ENCODE measurements at places on chromosomes 6 and 20.

- no peak for DNase-seq
Observed at GRCh38 chr20:49669601-49670189, 44.0 kb downstream of the B4GALT5 start.

- DNase-seq = no peak
Observed at GRCh38 chr20:54526801-54527200, 51.4 kb downstream of the DOK5 start.

- DNase-seq = no peak
Observed at GRCh38 chr6:10307476-10307875, 107.4 kb downstream of the TFAP2A start.

- no peak for DNase-seq
Observed at GRCh38 chr6:133637874-133638273, 251.0 kb upstream of the TCF21 start.

DNA sequence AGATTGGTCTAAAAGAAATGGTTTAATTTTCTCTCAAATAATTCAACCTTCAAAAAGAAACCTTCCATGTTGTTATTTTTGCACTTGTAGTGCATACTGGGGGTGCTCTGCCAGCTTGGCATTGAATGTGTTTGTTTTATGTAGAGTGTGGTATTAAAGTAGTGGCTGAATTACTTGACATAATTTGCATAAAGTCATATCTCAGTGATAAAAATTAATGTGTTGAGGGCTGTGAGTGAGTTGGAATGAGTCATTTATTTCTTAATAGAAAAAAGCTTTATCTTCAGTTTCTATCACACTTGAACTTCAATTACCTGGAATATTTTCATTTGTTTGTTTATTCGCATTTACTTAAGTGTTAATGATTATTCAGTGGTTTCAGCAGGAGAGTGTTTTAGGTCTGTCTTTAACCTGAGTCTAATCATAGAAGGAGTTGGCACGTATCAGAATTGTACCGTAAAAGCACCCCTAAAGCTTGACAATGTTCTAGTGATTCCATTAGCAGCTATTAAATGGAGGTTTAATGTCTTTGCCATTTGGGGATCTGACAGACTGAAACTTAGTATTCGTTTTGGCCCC is 801.2 kb upstream of the FLRT3 start:
- no peak for DNase-seq

DNA sequence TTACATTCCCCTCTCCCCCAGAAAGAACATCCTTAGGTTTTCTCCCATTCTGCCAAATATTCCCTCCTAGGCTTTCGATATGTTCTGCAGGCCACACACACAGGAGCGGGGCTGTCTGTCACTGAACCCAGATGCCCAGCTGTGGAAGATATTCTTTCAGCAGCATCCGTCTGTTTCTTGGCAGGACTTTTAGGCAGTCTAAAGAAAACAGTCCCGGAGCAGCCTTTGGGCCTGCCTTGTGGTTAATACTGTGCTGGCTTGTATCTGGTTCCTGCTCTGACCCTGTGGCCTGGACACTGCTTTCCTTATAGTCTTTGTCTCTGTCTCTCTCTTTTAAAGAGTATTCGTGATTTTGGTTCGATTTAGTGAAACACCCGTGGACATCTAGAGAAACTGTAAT is 94.6 kb upstream of the SUPT3H start:
- DNase-seq = peak; percentile 30

- DNase-seq = no peak
Observed at GRCh38 chr20:1293641-1294379, 27.7 kb downstream of the SNPH start.

DNA sequence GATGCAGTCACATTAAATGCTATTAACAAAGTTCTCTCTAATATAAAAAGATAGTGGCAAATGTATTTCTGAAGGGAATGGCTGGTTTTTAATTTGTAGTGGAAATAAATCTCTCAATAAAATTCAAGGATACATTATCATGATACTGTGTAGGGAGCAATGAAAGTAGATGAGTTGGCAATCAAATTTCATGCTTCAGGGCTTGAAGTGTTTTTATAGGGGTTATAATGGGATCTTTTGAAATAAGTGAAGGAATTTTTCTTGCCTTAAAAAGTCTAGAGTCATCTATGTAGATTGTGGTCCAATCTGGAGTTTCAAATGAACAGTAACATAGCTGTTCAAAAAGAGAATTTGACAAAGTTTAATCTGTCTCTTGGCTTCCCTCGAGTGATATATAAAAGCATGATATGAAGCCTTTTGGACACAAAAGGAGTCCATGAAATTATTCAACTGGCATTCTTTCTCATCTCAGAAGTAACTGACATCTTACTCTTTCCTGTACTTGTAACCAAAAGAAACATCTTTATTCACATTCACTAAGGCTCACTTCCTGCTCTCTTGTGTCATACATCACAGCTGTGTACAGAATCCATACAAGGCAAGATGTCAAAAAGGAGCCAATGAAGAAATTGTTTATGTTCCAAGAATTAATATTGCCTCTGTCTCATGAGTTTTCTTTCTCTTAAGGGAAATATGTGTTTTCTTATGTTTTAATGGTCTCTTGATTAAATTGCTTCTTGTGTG is 591.0 kb upstream of the GJE1 start:
- DNase-seq = no peak

DNA sequence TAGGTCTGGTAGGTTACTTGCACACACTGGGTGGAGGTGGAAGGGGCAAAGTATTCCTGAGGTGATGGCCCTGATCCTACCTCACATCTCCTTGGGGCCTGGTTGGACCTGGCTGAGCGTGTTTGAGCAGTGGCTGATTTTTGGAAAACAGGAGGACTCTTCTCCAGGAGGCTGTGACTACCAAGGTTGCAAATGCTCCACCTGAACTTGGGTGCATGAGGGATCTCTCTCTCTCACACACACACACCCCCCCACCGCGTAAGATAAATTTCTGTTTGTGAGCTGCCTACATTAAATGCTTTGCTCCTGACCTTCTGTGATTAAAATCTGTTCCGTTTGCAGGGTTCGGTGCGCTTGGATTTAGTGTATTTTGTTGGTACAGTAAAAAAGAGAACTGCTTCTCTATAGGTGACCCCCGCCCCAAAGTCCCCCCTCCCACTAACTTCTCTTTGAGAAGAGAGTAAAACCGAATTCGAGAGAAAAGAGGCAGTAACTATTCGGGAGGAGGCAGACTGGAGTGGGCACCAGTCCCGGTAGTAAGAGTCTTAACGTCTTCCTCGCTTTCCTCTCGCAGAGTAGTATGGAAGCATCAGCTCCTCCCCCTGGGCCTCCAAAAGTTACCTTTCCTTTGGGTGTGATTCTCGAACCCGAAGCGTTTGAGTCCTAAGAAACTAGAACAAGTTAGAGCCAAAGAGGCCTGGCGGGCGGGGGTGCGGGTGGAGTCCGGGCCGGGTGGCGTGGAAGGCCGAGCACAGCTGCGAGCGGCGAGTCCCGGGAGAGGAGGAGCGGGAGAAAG is 585 bp upstream of the DSE start:
- no peak for DNase-seq

GRCh38 chr6:35079311-35080000 is 61.7 kb downstream of the TCP11 start:
- no peak for DNase-seq

GRCh38 chr20:62995481-62995880 is 11.3 kb downstream of the BHLHE23 start:
- DNase-seq = no peak

DNA sequence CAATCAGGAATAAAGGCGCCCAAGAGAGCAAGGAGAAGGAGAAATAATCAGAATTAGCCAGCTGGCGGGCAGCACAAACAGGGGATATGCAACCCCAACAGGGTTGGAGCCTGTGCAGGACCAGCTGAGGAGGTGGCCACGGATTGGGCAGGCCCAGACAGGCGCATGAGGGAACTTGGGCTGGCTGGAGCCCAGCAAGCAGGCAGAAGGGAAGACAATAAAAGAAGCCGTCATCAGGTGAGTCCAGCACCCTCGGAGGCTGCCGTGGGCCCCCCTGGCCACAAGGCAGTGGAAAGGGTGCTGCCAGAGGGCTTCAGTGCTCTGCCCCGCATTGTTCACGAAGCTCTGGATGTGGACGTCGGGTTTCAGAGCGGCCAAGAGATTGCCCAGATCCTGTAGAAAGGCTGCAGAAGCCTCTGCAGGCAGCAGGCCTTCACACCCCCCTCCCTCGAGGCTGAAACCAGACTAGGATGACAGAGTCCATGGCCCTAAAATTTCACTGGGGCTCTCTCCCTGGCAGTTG is 28.4 kb upstream of the MAFB start:
- DNase-seq = no peak

GRCh38 chr20:24836661-24837299 is 112.3 kb upstream of the CST7 start:
- DNase-seq = no peak

DNA sequence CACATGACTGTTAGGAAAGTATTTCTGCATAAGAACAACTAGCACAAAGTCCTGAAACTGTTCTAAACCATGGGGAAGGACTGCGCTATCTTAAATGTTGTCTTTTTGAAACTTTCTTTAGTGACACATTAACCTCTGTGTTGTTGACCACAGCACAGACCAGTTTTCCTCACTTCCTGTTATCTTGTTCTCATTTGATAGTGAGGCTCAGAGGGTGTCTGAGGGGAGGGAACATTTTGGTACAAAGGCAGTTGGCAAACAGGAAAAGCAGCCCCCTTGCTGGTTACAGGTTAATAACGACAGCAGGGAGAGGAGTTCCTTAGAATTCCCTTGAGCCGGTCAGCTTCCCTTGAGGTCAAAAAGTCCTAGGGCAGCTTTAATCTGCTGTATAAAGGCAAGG is 143.5 kb upstream of the BMP2 start:
- DNase-seq = no peak

- DNase-seq = no peak
Observed at GRCh38 chr20:58174708-58175280, 53.7 kb downstream of the ANKRD60 start.

DNA sequence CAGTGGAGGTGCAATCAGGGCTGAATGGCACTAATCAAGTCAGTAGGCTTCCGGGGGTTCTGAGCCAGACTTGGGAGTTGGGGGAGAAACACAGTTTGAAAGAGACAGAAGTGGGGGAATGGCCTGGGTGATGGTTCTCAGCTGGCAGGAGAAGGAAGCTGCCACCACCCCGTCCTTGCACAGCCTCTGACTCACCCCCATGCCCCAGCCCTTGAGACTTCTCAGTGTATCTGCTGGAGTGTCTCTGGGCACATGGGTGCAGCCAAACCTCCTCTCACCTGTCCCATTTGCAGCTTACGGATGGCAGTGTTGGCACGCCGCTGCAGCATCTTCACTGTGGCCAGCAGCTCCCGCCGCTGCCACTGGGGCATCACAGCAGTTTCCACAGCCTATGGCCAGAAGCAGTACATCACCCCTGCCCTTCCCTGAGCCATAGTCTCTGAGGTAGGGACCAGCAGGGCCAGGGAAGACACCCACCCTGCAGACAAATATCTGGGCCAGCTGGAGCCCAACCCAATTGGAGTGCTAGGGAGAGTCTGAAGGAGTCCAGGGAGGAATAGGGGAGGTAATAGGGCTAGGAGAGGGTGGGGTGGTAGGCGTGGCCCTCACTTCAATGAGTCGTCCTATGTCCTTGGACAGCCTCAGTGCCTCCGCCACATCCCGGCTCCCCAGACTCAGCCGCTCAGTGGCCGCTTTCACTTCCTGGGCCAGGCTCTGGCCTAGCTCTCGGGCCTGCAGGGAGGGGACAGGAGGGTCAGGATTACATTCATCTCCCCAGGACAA is 11.2 kb downstream of the AARS2 start:
- no peak for DNase-seq

- DNase-seq = no peak
Observed at GRCh38 chr6:1884313-1884712, 274.6 kb downstream of the FOXC1 start.

DNA sequence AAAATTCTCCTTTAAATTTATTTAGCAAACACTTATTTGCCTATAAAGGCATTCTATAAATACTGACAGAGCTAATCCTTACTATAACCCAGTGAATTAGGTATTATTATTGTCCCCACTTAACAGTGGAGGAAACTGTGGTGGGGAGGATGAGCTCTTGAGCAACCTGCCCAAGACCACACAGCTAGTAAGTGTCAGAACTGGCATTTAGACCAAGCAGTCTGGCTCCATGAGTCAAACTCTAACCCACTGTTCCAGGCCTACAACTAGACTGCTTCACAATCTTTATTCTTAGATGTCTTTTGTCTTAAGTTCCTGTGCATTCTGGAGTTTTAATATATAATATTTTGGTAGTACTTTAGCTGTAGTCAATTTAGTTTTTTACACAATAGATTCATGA is 530.8 kb downstream of the BCKDHB start:
- no peak for DNase-seq
